ENCODE measurements at places on chromosomes 1 and 21. TPM values are rescaled to one million over a fixed set of nuclear protein-coding genes. Genes with fewer than 3 reads are reported as not detected.

The PPIE gene
- 19.4 TPM for total RNA-seq

The RNF186 gene
- total RNA-seq = not detected

The MTMR11 gene
- total RNA-seq = 8.9 TPM

The EXO1 gene
- total RNA-seq = 9.0 TPM

The NUDT17 gene
- 4.5 TPM for total RNA-seq

The GBP1 gene
- 0.82 TPM for total RNA-seq

The IFI44L gene
- 25.7 TPM for total RNA-seq

The FAM163A gene
- total RNA-seq = 0.36 TPM

The DNAJC11 gene
- total RNA-seq = 35.4 TPM

The TOR3A gene
- total RNA-seq = 13.2 TPM

The GCSAML gene
- 0.36 TPM for total RNA-seq

The IVL gene
- total RNA-seq = not detected

The OXCT2 gene
- 1.00 TPM for total RNA-seq

The FCRL2 gene
- not detected for total RNA-seq

The PLEKHA6 gene
- total RNA-seq = 13.6 TPM

The NEXN gene
- 3.2 TPM for total RNA-seq

The OR10Z1 gene
- not detected for total RNA-seq

The DPYD gene
- total RNA-seq = 12.4 TPM

The UTS2 gene
- not detected for total RNA-seq

The LINGO4 gene
- total RNA-seq = not detected

The PRDM16 gene
- total RNA-seq = 5.0 TPM

The NGF gene
- 1.7 TPM for total RNA-seq

The PRR9 gene
- not detected for total RNA-seq

The KCNJ6 gene
- 14.5 TPM for total RNA-seq

The MMP23B gene
- 0.64 TPM for total RNA-seq
